ENCODE measurements at places on chromosomes 13 and 19. TPM values are rescaled to one million over a fixed set of nuclear protein-coding genes. Genes with fewer than 3 reads are reported as not detected.

Gene HRC
- total RNA-seq, result not detected

Gene JSRP1
- total RNA-seq, result not detected

Gene ZFR2
- total RNA-seq, result not detected

Gene ZNF578
- 3.3 TPM for total RNA-seq

Gene ZNF667
- 0.72 TPM for total RNA-seq

Gene ATP7B
- total RNA-seq, result 1.4 TPM

Gene SMIM44
- not detected for total RNA-seq

Gene ABHD8
- 19.6 TPM for total RNA-seq

Gene KLK13
- 0.94 TPM for total RNA-seq

Gene DDX39A
- total RNA-seq, result 103 TPM

Gene LGALS14
- not detected for total RNA-seq

Gene TTYH1
- total RNA-seq, result not detected

Gene LYPD3
- total RNA-seq, result 18.9 TPM

Gene NDUFA11
- 274 TPM for total RNA-seq

Gene LRRC63
- not detected for total RNA-seq

Gene CD209
- not detected for total RNA-seq

Gene PGLYRP1
- not detected for total RNA-seq

Gene ETHE1
- 155 TPM for total RNA-seq

Gene IGFL4
- total RNA-seq, result not detected
